Psoas muscle (tissue), 8 donors: ENCODE measurements at places on chromosomes 7 and 10. TPM values are rescaled to one million over a fixed set of nuclear protein-coding genes. Genes with fewer than 3 reads are reported as not detected.

Gene NXPH1
- polyA plus RNA-seq = not detected

Gene INA
- polyA plus RNA-seq = not detected

- peak; percentile 17 for DNase-seq
Observed at GRCh38 chr10:125010362-125010761, 68.4 kb downstream of the ZRANB1 start.

DNA sequence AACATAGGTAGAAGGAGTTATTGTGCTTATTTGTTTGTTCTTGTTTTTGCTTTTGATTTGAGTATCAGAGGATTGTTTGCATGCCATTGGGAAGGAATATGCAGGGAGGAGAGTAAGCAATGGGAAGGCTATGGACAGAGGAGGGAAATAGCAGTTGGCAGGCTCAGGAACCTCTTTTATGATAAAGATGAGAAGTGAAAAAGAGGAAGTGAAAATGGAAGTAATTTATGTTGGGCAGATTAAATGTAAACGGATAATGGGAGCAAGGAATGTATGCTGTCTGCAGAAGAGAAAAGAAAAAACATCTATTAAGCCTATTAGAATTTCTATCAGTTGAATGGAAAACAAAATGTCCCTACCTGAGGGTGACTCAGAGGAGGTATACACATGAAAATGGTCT, 90.1 kb upstream of the NPSR1 start:
- DNase-seq = no peak

Gene CCDC126
- 8.9 TPM for polyA plus RNA-seq

Gene AZGP1
- polyA plus RNA-seq = 0.73 TPM

Gene SLC18A2
- 0.10 TPM for polyA plus RNA-seq

DNA sequence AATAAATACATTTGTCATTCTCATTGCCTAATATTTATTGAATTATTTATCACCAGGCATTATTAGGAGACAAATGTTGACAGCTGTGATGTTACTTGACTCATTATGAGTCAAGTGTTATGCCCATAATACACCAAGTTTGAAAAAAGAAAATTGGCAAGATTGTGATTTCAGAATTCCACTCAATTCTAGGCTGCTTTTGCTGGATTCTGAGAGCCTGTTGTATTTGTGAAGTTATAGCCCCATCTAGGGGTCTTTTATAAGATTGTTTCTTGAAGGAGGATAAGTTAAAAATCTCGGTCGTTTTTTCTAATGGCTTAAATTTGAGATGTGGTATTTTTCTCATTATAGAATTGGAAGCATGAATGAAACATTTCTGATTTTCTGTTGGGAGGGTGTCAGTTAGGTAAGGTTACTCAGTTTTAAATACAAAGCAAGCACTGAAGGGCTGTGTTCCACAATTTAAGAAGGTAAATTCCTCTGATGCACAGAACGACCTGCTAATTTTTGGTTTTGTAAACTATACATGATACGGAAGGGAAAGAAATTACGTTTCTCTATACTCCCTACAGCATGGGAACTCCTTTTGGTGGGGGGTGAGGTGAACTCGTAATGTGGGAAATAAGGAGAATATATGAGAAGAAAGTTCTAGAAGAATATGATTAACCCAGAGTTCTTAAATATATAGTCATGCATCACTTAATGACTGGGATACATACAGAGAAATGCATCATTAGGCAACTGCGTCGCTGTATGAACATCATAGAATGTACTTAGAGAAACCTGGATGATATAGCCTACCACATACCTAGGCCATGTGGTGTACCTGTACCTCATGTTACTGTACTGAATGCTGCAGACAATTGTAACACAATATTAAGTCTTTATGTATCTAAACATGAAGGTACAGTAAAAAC, 2.6 kb downstream of the STK31 start:
- DNase-seq = no peak

GRCh38 chr10:37713642-37714041, 143.8 kb downstream of the ZNF248 start:
- no peak for DNase-seq
